Omental fat pad (tissue), 4 donors: ENCODE measurements at places on chromosomes 5 and 9. TPM values are rescaled to one million over a fixed set of nuclear protein-coding genes. Genes with fewer than 3 reads are reported as not detected.
A peak's percentile ranks its signal among the peaks of the same experiment; 100 is the strongest.

The TICAM2 gene
- total RNA-seq, result 3.9 TPM

The STK32A gene
- 0.48 TPM for total RNA-seq

The PCDHGB4 gene
- 2.4 TPM for total RNA-seq

The SCGB3A2 gene
- total RNA-seq, result not detected

The IFNA2 gene
- total RNA-seq, result not detected

The PAEP gene
- not detected for total RNA-seq

The GABRG2 gene
- not detected for total RNA-seq

The CDC20B gene
- not detected for total RNA-seq

The APC gene
- 33.9 TPM for total RNA-seq

The KIAA1958 gene
- total RNA-seq, result 5.1 TPM

GRCh38 chr5:41193456-41194205 is 19.7 kb downstream of the C6 start:
- peak; percentile 73 for DNase-seq

- no peak for DNase-seq
Measured at GRCh38 chr5:100448111-100448528, 87.1 kb upstream of the FAM174A start.

DNA sequence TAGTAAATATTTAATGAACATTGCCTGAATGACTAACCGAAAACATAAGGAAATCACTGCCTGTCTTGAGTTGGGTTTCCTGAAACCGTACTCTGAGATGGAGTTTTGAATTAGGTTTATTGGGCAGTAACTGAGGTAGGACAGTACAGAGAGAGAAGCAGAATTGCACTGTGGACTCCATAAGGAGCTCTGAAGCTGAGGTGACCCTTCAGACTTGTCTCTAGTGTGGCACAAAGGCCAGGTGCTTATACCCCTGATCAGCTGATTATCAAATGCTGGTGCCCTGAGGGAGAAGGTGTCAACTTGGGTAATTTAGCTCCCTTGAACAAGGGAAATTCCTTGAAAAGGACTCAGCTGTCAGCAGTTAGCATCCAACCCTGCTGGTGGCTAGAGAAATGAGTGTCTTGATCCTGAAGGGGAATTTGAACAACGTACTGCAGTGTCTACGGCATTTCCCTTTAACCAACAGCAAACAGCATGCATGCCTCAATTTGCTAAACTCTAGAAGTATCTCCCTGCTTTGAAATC is 135.0 kb upstream of the SMARCA2 start:
- DNase-seq, result no peak

DNA sequence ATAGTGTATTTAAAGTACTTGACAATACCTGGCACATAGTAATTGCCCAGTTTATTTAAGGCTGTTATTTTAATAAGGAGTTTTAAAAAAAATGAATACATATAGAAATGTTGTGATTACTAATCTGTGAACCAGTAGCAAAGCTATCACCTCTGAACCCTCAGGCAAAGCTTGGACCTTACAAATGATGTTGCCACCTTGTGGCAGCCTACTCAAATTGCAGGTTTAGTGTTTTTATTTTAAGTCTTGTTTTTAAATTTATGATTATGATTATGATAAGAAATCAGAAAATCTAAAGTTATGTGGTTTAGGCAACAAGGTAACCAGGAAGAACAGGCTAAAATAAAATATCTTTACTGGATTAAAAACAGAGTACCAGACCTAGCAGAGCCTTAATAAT is 35.8 kb downstream of the PPARGC1B start:
- DNase-seq, result no peak

GRCh38 chr5:142358648-142359047 is 33.8 kb upstream of the SPRY4 start:
- no peak for DNase-seq

DNA sequence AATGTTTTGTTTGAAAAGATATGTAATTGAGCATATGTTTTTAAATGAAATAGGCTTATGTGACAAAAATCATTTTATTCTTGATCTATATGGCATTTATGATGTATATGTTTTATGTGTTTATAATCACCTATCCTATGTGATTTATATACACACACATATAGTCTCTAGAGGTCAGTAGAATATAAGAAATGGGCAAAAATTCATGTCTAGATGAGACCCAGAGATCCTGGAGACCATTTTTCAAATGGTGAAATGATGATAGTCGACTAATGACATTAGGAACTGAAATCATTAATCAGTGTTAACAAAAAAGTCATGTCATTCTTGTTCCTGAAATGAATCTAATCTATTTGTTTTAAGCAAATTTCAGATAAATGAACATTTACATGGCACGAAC is 709.2 kb upstream of the WWC1 start:
- DNase-seq, result no peak

GRCh38 chr5:90479611-90480385 is 5.1 kb downstream of the POLR3G start:
- no peak for DNase-seq

DNA sequence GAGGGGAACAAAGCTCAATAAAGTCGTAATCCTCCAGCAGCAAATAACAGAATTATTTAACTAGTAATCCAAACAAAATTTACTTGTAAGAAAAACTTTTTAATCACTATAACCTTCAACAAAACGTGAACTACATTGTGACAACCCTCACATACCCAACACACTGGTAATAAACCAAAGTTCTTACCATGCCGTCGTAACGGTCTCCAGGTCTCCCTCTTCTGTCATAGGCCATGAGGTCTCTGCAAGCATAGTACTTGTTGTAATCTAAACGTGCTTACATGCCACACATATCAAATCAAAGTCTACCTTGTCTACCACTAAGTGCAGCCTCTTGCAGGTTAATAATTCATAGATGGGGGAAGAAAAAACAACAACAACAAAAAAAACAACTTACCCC is 8.5 kb downstream of the HNRNPK start:
- no peak for DNase-seq

DNA sequence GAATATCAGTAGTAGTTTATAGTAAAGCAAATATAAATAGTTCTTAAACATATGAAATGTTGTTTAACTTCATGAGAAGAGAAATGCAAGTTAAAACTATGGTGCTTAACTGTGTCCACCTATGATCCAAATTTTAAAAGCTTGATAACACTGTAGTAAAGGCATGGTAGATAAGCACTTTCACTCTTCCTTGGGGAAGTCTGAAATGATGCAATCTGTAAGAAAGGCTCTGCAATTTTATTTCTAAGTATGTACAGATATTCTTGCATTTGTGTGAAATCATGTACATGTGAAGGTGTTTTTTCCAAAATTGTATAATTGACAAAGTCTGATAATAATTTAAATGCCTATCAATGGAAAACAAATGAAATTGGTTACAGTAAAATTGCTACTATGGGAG is 66.9 kb downstream of the SYK start:
- DNase-seq, result no peak

DNA sequence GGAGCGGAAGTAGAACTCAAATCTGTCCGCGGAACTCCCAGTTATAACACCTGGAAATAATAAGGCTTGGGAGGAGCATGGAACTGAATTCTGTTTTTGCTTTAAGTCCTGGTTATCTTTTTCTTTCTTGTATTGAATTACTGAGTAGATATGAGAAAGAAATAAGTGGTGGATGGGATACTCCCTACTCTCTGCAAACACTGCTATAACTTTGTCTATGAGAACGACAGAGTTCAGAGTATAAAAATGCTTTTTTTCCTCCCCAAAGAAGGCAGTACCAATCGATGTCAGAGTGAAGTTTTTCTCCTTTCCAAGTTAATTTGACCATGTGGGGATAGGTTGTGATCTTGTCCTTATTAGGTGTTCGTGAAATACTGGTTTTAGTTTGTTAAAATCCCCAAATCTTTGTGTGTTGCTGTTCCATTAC is 1.2 kb downstream of the RIC1 start:
- DNase-seq, result no peak

DNA sequence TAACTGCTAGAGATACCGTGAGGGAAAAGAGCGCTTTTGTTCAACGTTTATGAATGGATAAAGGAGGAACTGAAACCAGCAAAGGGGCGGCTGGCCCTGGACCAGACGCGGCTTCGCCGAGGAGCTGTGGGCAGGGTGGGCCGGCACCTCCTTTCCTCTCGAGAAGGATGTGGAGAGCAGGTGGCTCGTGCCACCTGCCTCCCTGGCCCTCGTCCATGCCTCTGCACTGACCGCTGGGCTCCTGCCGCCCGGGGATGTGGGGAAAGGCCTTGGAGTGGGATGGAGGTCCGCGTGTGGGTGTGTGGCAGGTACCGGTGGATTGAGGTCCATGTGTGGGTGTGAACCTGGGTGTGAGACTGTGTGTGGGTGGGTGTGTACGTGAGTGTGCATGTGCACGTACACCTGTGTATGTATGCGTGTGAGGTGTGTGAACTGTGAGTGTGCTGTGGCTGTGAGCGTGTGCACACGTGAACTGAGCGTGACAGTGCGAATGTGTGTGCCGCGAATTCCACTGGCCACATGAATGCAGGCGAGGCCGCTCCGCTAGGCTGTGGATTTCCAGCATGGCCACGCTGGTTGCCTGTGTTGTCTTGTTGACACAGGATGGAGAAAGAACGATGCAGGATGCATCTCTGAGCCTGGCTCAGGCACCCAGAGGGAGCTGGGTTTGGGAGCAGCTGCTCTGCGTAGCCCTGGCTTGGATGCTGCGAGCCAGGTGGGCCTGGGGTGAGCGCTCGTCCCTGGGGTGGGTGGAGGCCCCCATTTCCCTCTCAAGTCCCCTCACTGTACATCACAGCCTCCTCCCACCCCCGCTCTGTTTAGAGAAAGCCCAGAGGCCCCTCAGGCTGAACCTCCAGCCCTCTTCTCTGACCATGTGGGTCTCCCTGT is 4.4 kb upstream of the CEP72 start:
- no peak for DNase-seq

GRCh38 chr9:109192732-109193361 is 25.8 kb upstream of the FRRS1L start:
- DNase-seq, result no peak

GRCh38 chr5:162299793-162300192 is 232.2 kb downstream of the GABRG2 start:
- no peak for DNase-seq

DNA sequence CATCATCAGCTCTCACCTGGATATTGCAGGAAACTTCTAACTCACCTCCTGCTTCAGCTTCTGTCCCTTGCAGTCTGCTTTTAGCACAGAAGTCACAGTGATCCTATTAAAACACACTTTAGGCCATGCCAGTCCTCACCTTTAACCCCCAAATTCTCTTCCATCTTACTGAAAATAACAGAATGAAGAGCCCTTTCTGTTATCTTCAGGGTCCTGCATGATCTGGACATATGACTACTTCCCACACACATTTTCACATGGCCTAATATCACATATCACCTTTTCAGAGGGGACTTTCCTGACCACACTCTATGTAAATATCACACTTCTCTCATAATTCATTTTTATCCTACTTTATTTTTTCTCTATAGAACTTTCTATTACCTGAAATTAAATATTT is 550.6 kb upstream of the CLINT1 start:
- no peak for DNase-seq

DNA sequence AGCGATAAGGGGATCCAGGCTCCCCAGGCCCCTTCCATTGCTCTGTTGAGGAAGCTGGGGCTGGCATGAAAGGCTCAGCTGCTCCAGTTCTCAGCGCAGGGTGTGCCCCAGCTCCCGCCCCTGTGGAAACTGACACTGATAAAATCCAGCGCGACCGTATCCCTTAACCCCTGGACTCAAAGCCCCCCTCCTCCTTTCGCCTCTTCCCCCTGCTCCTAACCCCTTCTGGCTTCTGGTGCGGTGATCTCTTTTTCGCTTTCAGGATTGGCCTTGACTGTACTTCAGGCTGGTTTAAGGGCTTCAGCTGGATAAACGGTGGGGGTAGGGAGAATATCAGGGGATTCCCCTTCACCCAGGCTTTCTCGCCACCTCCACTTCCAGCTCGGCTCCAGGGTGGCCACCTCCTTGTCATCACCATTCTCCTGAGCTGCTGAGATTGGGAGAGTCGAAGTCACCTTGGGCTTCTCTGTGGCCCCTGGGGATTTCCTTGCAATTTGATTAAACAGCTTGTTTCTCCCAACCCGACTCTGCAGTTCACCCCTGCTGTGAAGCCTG is 843 bp downstream of the BSPRY start:
- DNase-seq, result no peak

DNA sequence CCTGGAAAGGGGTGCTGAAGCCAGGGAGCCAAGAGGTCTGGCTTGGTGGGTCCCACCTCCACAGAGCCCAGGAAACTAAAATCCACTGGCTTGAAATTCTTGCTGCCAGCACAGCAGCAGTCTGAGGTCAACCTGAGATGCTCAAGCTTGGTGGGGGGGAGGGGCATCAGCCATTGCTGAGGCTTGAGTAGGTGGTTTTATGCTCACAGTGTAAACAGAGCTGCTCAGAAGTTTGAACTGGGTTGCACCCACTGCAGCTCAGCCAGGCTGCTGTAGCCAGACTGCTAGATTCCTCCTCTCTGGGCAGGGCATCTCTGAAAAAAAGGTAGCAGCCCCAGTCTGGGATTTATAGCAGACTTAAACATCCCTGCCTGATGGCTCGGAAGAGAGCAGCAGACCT is 55.5 kb upstream of the FBXL17 start:
- DNase-seq, result no peak
